NCI-H226 (cell line): ENCODE measurements at places on chromosomes 11 and 22.

DNA sequence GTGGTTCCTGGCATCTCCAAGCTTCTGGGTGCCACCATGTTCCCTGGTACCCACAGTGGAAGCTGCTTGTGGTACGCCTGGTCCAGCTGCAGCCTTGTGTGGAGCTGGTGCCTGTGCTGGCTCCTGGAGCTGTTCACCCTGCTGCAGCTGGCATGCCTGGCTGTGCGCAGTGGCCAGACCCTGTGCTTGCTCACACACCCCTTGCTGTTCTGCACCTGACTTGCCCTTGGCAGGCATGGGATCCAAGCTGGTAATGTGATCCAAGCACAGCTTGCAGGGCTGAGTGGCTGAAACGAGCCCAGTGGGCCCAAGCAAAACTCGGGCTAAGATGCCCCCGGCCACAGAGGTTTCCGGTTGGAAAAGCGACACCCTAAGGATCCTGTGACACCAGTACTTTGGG lies 104.7 kb upstream of the CLMP start:
- DNase-seq: no peak

DNA sequence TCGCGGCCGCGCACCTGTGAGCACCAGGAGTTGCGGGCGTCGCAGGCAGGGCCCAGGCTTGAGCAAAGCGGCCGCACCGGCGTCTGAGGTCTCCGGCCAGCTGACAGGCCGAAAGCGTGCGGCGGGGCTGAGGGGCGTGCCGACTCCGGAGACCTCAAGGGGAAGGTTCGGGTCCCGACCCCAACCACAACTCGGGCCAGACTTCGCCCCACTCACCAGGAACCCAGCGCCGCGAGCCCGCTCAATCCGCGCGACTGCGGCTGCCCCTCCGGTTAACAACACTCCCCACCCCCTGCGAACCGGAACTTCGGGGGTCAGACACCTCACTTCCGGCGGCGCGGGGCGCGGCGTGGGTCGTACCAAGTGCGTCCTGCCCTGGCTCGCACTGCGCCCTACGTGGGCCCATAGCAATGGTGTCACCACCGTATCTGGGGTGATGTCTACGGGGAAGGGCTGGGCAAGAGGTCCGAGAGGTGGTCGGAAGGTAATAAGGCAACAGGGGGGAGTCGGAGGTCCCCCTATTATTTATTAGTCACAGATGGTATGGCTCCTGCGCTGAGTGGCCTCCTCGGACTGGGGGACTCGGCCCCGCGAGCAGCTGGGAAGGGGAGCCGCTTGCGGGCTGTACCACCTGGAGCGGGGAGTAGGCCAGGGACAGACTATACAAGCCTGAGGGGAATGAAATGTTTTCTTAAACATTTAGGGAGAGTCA lies at the start of gene SYVN1:
Gene SYVN1 (minus strand): TSS at position 280 of the 712 bp plus-strand sequence. CDS start 918 bp downstream, outside the sequence.
- peak; percentile 87 for DNase-seq

DNA sequence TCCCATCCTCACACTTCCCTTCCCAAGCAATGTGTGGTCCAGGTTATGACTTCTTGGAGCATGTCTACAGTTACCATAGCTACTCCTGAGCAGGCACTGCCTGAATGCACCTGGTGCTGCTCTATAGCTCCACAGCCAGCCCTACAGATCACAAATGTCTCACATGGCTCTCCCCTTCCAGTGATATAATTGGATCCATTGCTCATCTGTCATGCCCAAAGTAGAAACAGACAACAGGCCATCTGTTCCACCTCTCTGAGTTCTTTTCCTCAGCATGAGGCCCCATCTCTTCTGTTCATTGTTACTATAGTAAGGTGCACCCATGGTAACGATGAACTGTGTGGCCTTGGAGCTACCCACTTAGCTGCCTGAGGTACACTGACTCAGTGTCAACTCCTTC lies 320.3 kb upstream of the ZC3H12C start:
- no peak for DNase-seq

GRCh38 chr11:62880231-62880802 lies 379 bp upstream of the SLC3A2 start:
- DNase-seq: peak; percentile 85

GRCh38 chr11:33476945-33477606 lies 219.9 kb downstream of the HIPK3 start:
- DNase-seq: no peak

- peak; percentile 53 for DNase-seq
These were observed 17.7 kb upstream of the THRSP start for GRCh38 chr11:78045851-78046485.

GRCh38 chr11:86370922-86371594 lies 3.6 kb upstream of the CCDC81 start:
- DNase-seq: peak; percentile 54

DNA sequence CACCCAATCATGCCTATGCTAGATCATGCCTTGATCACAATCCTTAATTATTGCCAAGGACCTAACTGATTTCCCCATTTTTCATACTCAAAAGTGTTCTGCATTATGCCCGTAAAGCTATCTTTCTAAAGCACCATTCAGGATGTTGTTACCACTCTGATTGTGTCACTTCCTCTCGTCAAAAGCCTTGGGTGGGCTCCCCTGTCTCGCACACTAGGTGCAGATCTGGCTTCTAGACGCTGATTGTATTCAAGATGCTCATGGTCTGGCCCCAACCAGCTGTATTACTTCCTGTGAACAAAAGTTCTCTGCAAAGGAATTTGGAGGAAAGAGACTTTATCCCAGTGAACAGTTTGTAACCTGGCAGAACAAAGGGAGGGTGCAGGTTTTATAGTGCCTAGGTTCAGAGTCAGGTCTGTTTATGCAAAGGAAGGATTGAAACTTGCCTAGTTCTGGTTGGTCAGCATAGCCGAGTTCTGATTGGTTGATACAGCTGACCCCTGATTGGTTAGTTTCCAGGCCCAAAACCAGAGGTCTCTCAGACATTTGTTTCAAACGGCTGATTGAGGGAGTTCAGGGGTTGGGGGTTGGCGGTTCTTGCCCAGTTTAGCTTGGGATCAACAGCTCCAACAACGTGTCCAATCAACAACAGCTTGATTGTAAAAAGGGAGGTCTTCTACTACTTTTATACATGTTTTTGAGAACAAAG lies 25.4 kb downstream of the ATG13 start:
- no peak for DNase-seq

GRCh38 chr11:12807621-12808020 lies 133.4 kb downstream of the TEAD1 start:
- DNase-seq: no peak

- DNase-seq: no peak
These were observed 4.1 kb downstream of the SUN2 start for GRCh38 chr22:38751422-38752346.

GRCh38 chr11:15883455-15883920 lies 472.9 kb downstream of the SOX6 start:
- no peak for DNase-seq

DNA sequence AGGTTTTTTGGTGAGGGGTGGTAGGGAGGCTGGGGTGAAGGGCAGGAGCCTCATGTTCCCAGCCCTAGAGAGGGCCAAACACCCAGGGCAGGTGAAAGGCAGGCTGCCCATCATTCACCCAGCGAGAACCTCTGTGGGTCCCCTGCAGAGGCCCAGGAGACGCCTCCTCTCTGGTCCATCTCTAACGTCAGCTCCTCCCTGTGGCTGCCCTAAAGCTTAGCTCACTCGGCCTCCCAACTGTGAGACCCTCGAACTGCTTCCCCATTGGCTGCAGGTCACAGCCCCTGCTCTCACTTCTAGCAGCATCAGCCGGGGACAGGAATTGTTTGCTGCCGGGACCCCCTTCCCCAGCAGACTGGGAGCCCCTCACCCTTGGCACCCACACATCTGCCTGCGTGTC lies 615 bp upstream of the NFAM1 start:
- DNase-seq: no peak

- no peak for DNase-seq
These were observed 713.2 kb downstream of the LRRC4C start for GRCh38 chr11:40746282-40746681.

GRCh38 chr11:71400216-71400615 lies 48.0 kb downstream of the DHCR7 start:
- no peak for DNase-seq

DNA sequence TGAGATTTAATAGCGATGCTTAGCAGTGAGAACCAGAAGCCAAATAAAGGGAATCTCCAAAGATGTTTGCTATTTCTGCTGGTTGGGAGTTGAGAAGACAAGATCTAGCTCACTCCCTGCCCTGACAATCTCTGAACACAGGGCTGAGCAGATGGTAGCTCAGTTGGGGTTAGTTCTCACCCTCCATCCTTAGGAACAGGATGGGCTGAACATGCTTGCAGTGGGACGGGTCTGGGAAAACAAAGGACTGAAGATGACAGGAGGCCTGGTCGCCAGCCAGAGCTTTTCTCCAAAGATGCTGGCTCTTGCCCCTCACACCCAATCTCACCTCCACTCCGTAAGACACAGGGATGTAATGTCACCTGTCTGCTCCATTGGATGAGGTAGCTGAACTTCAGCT lies 72.7 kb downstream of the SC5D start:
- no peak for DNase-seq

DNA sequence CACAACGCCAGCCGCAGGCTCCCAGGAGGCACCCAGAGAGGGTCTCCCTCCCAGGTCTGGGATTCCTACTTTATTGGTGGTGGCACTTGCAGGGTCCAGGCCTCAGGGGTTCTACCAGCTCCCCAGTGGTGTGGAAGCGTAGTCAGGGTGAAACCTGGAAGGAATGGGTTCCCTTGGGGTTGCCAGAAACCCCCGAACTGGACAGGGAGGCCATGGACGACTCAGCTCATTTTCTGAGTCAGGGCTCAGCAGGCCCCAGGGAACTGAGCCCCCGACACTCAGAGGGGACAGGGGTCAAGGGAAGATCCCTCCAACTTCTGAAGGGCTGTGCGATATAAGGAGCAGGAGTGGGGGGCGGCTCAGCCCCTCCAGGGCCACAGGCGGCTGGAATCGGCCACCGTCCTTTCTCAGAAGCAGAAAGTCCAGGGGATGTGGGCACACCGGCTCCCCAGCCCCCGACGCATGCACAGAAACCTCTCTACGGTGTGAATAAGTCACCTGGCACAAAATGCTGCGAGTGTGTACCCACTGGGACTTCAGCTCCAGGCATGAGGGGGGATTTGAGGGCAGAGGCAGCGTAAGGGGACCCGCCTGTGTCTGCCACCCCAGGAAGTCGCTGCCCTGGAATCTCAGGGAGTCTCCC lies 25.1 kb downstream of the MRGPRG start:
- DNase-seq: no peak

DNA sequence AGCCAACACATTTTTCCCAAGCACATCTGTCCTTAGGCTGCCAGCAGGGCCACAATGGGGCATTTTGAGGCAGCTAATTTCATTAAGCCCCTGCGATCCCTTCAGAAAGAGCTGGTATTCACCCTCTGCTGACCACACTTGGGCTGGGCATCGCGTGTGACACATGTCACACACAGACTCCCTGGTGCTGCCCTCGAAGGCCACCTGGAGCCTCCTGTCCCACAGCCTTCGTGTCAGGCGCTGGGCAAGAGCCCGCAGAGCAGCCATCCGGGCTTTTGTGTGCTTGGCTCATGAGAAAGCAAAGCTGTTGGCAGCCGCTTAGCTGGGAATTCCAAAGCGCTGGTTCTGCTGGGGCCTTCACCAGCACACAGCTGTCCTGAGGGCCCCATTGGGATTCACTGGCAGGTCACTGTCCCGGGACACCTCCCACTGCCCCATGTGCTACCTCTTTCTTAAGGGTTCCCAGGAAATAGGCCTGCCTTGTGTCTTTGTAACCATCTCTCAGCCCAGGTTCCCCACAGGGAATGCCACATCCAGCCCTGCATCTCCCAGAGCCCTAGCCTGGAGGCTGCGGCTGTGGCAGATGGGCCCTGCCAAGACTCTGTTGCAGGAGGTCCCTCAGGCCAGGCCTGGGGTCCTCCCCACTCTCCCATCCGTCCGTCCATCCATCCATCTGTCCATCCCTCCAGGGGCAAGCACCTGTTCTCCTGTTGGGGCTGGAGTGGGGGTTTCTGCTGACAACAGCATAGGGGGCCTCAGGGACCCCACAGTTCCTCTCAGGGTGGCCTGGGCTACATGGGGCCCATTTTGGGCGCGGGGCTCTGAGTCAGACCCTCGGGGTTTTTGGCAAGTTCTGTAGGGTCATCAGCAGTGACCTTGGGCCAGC lies 4.9 kb downstream of the CLDN5 start:
- no peak for DNase-seq

GRCh38 chr11:126673319-126673718 lies 317.8 kb downstream of the ST3GAL4 start:
- no peak for DNase-seq

- DNase-seq: peak; percentile 71
These were observed 16.1 kb downstream of the C2CD3 start for GRCh38 chr11:74154620-74155281.

DNA sequence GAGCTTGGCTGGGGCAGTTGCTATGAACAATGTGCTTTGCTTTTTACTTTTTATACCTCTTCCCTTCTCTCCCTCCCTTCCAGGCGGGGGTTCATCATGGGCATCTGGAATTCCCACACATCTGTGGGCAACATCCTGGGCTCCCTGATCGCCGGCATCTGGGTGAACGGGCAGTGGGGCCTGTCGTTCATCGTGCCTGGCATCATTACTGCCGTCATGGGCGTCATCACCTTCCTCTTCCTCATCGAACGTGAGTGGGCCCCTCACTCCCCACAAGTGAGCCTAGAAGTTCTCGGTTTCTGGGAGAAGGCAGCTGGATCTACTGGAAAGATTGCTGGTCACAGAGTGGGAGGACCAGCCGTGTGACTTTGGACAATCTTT lies 17.4 kb downstream of the SLC37A2 start:
- no peak for DNase-seq

GRCh38 chr11:16408619-16409018 lies 52.3 kb upstream of the SOX6 start:
- DNase-seq: no peak

- DNase-seq: no peak
These were observed 9.5 kb downstream of the HARBI1 start for GRCh38 chr11:46607516-46607915.

DNA sequence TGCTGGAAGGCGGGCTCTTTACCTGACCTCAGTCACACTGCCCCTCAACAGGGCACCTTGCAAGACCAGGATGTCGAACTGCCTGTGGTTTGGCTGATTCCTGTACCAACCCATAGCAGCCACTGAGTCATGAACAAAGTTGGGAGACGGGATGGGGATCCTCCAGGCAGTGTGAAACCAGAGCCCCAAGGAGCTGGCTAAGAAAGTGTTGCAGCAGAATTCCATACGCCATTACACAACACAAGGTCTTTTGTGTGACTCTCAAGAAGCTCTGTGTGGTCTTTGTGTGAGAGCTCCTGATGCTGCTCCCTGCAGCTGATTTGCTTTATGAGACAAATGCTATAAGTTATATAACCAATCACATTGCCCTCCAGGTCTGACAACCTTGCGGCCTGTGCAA lies 617.7 kb downstream of the OPCML start:
- DNase-seq: no peak

DNA sequence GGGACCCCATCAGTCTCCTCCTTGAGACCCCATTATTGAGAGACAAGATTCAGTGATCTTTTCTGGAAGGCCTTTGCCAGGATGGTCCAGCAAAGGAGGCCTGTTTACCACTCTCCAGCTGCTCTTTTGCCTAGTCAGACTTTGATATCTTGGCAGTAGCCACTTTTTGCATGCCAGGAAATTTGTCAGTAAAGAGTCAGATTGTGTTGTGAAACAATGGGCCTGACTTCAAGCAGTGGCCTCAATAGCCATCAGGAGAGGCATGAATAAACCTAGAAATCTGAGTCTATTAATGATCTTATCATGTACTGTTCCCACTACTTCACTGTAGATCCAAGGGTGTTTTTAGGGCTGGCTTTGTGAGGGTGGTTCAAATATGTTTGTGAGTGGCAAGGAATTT lies 479.4 kb downstream of the JRKL start:
- peak; percentile 72 for DNase-seq

- DNase-seq: peak; percentile 46
These were observed 34.9 kb upstream of the PHOX2A start for GRCh38 chr11:72278905-72279304.
